DMS153 (cell line): ENCODE measurements at places on chromosomes 16 and 17.

GRCh38 chr17:51397361-51398127 is 137.2 kb downstream of the UTP18 start:
- no peak for DNase-seq

GRCh38 chr17:70049801-70050591 is 25.0 kb upstream of the KCNJ16 start:
- no peak for DNase-seq

DNA sequence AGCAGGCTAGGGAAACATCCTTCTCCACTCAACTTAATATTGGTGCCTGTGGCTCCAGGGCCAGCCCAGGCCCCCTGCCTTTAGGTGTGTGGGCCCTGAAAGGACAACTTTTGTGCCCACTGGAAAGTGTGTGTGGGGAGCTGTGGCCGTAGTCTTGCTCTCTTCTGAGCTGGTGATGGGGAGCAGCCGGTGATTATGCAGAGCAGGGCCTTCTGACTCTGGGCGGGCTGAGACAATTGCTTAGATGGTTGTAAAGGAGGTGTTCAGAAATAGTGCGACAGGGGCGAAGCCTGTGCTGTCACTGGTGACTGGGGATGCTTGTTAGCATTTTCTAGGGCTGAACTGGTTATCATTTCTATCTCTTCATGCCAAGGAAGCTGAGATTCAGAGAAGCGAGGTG is 62.6 kb downstream of the MSI2 start:
- no peak for DNase-seq

DNA sequence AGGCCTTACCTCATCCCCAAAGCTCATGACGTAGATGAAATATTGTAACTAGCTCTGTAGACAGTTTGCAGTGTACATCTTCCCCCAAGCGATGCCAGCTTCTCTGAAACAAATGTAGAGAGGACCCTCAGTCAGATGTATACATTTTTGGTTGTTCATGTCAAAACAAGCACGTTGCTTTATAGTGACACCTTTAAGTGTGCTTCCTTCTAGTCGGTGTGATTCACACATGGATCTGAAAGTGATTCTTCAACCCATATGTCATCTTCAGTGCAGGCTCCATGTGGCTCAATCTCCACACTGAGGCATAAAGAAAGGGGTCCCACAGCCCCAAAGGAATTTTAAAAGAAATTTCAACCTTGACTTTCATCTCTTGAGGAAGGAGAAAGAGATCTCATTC is 30.9 kb upstream of the CLEC19A start:
- no peak for DNase-seq

- no peak for DNase-seq
Observed at GRCh38 chr17:7042501-7043181, 1.3 kb downstream of the SLC16A11 start.

GRCh38 chr16:88007321-88007731 is 56.1 kb downstream of the BANP start:
- no peak for DNase-seq

DNA sequence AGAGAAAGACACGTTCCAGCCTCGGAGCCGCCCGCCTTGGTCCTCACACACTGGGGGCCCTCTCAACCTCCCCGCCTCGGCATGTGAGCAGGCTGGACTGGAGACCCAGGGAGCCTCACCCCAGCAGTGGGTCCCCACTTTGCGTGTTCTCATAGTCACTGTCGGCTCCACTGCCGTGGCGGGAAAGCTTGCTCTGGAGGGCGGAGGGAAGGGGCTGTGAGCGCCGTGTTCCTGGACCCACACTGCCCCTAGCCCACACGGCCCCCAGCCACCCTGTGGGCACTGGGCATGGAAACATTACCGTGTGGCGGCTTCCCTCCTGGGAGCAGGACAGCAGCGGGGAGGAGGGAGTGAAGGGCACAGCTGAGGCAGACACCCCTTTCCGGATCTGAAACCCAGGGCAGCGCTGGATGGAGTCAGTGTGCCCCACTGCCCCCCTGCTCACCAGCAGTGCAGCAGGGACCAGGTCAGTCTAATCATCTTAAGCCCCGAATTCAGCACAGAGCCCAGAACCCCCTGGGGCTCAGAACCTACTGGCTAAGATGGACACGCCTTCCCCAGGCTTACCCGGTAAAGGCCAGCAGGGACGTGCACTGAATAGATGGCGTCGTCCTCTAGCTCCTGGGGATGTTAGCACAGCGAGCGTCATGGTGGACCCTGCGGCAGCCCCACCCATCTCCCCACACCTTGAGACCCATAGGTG is 7.2 kb downstream of the TP53I13 start:
- no peak for DNase-seq

- DNase-seq, result peak; percentile 89
Observed at GRCh38 chr16:5649762-5650743, 552.5 kb upstream of the EEF2KMT start.

DNA sequence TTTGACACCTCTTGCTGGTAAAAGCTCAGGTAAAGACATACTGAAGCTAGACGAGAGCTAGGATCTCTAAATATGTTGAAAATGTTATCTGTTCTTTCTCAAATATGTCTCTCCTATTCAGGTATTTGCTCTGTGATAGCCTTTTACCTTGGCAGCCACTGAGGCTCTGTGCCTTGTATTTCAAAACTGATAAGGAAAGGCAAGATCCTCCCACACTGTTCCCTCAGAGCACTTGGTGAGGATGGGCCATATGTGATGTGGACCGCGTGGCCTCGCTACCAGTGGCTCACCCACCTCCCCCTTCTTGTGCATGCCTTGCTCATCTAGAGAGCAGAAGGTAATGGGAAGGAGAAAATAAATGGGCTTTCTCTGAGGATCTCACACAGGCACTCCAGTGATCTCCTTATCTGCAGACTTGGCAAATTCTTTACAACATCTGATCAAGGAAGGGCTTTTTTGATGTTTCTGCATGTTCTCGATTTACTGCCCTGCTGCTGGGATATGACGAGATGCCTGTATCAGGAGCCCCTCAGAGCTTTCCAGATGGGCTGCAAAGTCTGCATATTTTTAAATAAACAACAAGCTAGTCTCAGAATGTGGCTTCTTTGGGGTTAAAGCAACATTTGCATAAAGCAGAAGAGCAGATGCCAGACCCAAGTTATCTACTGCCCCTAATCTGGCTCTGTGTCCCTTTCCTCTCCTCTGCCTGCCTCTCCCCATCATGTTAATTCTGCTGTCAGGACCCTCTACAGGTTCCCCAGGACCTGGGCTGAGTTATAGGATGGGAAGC is 16.9 kb downstream of the HOXB1 start:
- DNase-seq, result no peak

DNA sequence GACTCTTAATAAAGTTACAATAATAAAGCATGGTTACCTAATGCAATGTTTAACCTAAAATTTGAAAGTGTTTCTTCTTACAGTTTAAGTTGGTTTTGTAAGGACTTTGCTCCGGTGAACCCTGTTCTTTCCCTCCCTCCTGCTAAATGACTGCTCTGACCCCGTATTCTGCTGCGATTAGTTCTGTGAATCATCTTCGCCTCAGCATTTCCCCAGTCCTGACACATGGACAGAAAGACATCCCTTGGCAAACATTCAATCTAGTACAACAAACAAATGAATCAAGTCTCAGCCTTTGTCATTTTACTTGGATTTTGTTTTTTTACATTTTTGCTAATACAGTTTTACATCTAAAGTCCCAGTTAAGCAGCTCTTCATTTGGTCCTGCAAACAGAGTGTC is 15.4 kb downstream of the KCNJ2 start:
- no peak for DNase-seq

DNA sequence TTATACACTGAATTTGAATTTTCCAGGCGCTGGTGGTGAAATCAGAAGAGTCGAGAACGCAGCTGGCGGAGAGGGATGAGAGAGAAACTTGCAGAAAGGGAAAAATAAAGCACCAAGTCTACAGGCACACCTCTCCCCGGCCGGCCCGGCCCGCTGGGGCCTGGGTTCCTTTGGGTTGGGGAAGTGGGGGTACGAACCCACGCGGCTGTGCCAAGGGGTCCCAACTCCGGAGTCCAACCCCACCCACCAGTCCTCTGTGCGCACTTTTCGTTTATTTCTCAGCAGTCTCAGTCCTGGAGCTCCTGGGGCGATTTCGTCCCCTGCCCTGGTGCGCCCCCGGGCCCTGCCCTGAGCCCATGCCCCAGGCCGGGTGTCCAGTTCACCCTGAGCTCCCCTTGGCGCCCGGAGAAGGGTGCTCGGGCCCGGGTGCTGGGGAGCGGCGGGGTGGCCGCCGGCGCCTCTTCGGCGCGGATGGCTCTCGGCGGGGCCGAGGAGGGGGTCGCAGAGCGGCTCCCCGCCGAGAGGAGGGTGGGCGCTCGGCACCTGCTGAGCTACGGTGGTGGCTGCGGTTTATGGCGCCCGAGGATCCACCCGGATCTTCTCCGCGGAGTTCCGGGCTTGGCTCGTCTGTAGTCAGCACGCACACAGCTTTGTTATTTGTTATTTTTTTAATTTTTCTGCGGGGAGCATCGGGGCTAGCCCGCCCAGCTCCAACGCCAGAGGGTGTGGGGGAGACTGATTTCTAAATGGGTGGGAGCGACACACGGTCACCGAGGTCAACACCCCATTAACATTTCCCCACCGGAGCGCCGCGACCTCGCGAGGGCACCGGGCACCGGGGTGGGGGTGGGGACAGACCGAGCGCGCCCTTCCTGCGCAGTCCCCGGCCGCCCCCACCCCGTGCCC is 15.7 kb upstream of the CBX8 start:
- DNase-seq, result no peak

GRCh38 chr17:65191811-65192740 is 54.9 kb downstream of the RGS9 start:
- no peak for DNase-seq
